ENCODE measurements at places on chromosomes 4 and X.

DNA sequence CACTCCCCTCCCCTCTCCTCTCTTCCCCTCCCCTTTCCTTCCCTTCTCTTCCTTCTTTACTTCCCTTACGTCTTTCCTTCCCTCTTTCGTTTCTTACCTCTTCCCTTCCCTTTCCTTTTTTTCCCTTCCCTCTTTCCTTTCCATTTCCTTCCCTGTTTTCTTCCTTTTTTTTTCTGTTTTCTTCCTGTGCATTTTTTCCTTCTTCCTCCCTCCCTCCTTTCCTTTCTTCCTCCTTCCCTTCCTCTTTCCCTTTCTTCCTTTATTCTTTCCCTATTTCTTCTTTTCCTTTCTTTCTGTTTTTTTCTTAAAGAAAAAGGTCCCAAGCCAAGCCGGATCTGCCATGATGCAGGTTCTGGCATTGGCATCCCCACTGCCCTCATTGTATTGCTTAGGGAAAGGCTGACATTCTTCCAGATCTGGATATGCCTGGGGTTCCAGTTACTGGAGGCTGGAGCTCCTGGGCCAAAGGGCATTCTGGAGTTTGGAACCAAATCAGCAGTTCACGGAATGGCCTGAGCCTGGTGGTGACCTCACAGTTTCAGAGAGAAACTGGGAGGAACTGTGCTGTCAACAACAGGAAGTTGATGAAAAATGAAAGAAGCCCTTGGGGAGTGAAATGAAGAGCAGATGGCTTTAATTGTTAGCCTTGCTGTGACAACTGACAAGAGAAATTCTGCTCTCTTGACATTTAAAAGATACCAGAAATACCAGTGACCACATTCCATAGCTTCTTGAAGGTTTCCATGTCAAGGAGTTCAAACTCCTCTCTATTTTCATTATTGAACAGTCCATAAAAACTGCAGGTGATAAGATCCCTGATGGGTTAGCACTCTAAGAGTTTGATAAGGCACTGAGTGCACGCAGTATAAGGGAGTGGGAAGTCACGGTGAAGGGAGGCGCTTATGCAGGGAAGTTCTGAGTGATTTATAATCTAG is 622.1 kb downstream of the SPRY1 start:
- peak; percentile 92 for DNase-seq

DNA sequence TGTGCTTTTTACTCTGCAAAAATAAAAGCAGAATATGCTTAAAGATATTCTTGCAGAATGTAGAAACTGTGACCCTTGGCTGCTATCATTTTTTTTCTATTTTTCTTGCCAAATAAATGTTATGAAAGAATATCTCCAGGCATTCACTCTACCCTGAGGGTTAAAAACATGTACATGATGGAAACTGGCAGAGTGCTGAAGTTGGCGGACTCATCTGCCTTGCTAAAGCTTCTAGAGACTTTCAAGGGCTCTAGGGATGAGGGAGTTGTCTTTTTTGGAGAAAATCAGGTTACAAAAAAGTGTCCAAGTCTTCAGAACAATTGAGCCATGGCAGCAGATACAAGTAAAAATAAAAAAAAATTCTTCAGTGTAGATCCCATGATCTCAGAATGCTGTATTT is 40.5 kb upstream of the NRK start:
- DNase-seq = no peak

DNA sequence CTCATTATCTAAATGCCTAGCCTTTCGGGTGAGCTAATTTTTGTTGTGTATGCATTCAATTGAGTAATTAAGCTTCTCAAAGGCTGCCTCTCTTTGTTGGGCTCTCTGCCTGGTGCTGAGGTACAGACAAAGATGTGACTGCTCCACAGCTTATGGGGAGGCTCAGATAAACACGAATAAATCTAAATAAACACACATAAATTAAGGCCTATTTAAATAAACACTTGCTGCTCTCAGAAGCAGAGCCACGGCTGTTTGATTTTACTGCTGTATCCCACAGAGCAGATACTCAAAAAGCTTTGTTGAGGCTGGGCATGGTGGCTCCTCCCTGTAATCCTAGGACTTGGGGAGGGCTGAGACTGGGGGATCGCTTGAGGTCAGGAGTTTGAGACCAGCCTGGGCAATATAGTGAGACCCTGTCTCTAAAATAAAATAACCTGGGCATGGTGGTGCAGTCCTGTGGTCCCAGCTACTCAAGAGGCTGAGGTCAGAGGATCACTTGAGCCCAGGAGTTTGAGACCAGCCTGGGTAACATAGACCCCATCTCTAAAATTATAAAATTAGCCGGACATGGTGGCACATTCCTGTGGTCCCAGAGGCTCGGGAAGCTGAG is 8.4 kb upstream of the CD99 start:
- no peak for DNase-seq

DNA sequence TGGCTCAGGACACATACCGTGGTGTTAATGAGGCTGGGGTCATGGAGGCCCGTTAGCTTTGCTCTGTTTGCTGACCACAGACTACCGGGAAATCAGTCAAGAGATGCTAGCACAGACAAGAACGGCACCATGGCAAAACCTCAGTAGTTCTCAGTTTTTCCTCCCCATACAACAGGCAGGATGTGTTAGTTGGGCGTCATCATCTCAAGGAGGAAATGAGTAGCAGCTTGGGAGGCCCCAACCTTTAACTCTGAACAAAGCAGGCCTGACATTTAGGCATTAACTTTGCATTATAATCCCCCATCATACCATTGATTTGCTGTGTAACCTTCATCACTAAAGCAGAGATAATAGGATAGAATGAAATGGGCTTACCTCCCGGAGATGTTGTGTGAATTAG is 714.2 kb downstream of the RPA4 start:
- no peak for DNase-seq

GRCh38 chrX:83512111-83512510 is 4.0 kb downstream of the POU3F4 start:
- no peak for DNase-seq

DNA sequence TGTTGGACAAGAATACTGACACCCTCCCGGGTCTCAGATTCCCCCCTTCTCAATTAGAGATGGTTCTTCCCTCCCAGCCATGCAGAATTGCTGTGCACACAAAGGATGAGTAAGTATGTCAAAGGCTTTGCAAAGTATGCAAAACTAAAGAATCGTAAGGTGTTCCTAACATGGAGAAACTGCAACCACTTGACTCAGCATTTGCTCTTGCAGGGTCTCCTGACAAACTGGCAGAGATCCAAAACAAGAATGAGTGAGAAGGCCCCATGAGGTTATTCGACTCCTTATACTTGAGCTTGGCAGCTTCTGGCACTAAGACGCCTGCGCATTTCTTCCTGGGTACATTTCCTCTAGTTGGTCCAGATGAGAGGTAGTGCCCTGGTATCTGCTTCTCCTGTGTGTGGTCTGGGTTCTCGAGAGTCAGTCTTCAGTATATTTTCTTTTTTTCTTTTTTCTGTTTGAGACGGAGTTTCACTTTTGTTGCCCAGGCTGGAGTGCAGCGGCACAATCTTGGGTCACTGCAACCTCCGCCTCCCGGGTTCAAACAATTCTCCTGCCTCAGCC is 8.2 kb downstream of the FAM184B start:
- DNase-seq = no peak

- DNase-seq = no peak
These were observed 29.4 kb upstream of the FBXW7 start for GRCh38 chr4:152565333-152565732.

DNA sequence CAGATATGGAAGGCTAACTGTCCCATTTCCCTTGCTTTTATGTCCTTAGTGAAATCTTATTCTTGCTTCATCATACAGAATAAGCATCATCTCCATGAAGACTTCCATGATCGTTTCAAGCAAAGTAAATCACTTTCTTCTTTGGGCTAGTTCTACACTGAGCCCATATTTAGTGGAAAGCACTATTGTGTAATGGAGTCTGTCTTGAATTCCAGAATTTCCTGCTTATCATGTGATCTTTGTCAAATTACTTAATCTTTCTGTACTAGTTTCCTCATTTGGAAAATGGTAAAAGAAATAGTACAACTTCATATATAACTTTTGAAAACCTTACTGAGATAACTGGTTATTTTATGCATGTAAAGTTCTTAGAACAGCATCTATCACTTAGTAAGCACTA is 7.6 kb downstream of the ANAPC10 start:
- DNase-seq = peak; percentile 29

- no peak for DNase-seq
These were observed 1.5 kb upstream of the EIF4E start for GRCh38 chr4:98930311-98930865.

GRCh38 chrX:121337816-121338215 is 290.4 kb downstream of the GLUD2 start:
- DNase-seq = no peak

GRCh38 chr4:110977554-110977953 is 354.7 kb upstream of the PITX2 start:
- DNase-seq = no peak

GRCh38 chrX:25206778-25207177 is 191.0 kb upstream of the ARX start:
- DNase-seq = no peak

DNA sequence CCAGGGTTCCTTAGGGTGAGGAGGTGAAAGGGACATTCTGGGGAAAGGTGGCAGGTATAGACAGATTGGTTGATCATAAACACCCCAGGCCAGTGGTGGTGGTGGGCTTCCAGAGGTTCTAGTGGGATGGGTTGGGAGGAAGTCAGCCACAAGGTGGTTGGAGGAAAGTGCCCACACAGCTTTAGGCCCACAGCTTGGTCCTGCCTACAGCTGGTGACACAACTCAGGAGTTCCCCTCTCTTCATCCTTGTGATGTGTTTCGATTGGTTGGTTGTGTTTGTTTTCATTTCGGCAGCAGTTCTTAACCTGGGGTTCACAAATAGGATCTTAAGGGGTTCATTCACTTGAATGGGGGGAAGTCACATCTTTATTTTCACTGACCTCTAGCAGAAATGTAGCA is 157.0 kb downstream of the TMEM164 start:
- DNase-seq = no peak

- DNase-seq = no peak
These were observed 75.5 kb upstream of the ADRA2C start for GRCh38 chr4:3690551-3691152.

GRCh38 chrX:132333351-132333750 is 114.1 kb upstream of the RAP2C start:
- DNase-seq = no peak

- DNase-seq = peak; percentile 52
These were observed 31.5 kb upstream of the RAPGEF2 start for GRCh38 chr4:159071178-159071968.

DNA sequence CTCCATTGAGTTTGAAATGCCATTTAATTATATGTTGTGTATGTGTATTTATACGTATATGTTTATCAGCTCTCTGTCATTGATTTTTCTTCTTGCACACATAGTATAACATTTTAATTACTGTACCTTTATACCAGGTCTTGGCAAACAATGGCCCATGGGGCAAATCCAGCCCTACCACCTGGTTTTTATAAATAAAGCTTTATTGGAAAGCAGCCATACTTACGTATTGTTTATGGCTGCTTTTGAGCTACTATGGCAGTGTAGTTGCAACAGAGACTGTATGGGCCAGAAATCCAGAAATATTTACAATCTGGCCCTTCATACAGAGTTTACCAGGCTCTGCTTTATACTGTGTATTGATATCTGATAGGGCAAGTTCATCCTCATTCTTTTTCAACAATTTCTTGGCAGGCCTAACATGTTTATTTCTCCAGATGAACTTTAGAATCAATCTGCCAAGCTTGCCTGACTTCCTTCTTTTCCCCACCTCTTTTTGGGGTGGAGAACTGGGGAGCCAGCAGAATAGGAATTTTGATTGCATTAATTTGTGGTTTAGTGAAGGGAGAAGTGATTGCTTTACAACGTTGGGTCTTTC is 15.8 kb downstream of the DCUN1D4 start:
- DNase-seq = no peak

DNA sequence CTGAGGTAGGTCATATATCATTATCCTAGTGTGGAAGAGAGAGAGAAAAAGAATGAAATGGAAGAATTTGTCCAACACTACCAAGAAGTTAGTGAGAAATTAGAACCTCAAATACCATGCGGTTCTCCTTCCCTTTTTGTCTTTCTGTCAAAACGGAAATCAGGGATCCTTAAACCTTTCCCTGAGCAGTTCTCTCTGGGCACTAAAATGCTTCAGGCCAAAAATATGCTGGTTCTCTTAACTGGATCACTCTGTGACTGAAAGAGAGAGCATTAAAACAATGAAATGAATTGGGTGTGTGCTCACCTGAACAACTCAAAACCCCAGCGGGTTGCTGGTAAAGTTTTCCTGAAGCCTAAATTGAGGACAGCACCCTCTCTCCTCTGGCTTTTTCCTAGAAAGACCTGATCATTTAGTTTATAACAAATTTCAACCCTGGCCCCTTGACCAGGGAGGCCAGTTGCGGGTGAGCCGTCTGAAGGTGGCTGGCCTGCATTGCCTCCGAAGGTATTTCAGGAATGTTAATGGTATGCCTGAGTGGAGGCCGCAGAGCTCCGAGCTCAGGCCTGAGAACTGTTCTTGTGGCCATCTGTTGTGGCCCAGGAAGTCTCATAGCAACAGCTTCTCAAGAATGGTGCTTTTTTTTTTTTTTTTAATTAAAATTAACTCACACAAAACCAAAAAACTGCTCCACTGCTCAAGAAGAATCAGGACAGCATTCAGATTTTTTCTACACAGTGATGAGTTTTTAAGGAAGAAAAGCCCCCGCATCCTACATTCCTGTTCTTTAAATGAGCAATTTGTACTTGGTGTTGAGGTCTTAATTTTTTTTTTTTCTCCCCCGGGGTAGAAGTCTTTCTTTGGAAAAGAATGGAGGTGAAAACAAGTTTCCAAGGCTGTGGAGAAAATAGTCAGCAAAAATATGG is 155.1 kb downstream of the SHROOM3 start:
- DNase-seq = peak; percentile 93

- no peak for DNase-seq
These were observed 406.0 kb downstream of the BCOR start for GRCh38 chrX:39691724-39692123.

Measured in fibroblast of pulmonary artery (primary cell).